Muscle of back (tissue), 13 donors: ENCODE measurements at places on chromosomes 5 and 9. TPM values are rescaled to one million over a fixed set of nuclear protein-coding genes. Genes with fewer than 3 reads are reported as not detected.
A peak's percentile ranks its signal among the peaks of the same experiment; 100 is the strongest.

GRCh38 chr9:75282047-75282446, 193.7 kb downstream of the OSTF1 start:
- DNase-seq = no peak

- no peak for DNase-seq
Measured at GRCh38 chr9:76866689-76867088, 39.2 kb downstream of the PRUNE2 start.

Gene DEPDC1B
- polyA plus RNA-seq = 3.6 TPM

GRCh38 chr5:87079219-87079618, 188.5 kb upstream of the RASA1 start:
- DNase-seq = peak; percentile 7

DNA sequence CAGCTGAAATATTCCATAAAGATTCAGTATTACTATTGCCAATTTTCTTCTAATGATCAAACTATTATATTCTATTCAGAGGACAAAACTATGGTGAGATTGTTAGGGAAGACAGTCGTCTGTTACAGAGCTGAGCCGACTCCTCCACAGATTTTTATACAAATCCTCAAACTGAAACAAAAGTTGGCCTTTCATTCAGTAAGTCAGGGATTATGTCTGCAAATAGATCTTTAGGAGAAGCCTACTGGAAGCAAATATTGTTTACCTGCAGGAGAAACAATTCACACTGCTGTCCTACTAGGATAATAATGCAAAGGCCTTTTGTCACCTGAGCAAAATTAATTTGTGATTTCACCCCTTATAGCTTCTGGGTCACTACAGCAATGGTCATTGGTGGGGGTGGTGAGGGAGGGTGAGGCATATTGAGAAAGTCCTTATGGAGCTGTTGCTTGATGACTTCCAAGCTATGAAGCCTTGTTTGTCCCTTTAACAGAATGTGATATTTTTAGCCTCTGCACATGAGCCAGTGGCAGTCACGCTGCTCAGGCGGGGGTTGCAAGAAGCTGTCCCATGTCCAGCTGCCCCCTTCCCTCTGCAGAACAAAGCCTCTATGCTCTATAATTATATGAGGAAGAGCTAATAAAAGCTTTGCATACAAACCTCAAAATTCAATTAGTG, 200.5 kb upstream of the KLF9 start:
- DNase-seq = no peak

- no peak for DNase-seq
Measured at GRCh38 chr5:180673371-180674089, 24.1 kb upstream of the FLT4 start.

GRCh38 chr9:113998525-113999255, 79.4 kb downstream of the AMBP start:
- DNase-seq = no peak

DNA sequence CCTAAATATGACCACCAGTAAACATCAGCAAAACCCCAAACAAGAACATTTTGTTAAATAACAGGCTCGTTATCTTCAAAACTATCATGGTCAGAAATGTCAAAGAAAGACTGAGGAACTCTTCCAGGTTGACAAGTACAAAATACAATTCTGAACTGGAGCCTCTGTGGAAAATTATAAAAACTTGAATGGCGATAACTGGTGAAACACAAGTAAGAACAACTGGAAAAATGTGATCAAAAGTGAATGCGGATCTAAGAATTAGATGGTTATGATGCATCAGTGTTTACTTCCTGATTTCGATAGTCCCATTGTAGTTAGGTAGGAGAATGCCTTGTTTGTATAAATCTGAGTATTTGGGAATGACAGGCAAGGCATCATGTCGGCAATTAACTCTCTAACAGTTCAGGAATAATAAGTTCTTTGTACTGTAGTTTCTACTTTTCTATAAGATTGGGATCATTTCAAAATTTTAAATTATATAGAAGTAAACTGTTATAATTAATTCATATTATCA, 740.2 kb upstream of the DMAC1 start:
- DNase-seq = no peak

Gene FOXD4L4
- polyA plus RNA-seq = not detected

DNA sequence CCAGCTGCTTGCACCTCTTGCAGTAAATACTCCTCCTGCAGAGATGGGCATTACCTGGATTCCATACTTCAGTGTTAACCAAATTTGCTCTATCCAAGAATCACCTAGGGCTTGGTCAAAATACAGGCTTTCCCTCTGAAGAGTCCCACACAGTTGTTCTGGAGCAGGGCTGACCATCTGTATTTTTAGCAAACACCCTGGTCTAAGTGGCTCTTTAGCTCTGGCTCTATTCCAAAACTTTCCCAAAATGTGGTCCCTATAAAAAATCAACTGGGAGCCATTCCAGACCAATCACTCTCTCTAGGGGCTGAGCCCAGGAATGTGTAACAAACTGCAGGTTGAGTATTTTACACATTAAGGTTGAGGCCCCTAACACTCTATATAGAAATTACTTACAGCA, 153.7 kb downstream of the SPOCK1 start:
- no peak for DNase-seq

Gene SLC38A9
- polyA plus RNA-seq = 15.5 TPM

Gene SREK1
- 91.4 TPM for polyA plus RNA-seq

Gene IL7R
- 0.90 TPM for polyA plus RNA-seq

- DNase-seq = no peak
Measured at GRCh38 chr9:134540276-134541096, 101.1 kb upstream of the COL5A1 start.

GRCh38 chr9:21160178-21160577, 6.3 kb downstream of the IFNA21 start:
- no peak for DNase-seq

- no peak for DNase-seq
Measured at GRCh38 chr5:68381909-68382308, 166.4 kb downstream of the PIK3R1 start.

- no peak for DNase-seq
Measured at GRCh38 chr5:171709930-171710329, 75.7 kb upstream of the SMIM23 start.

GRCh38 chr5:54959673-54960418, 25.5 kb downstream of the ESM1 start:
- no peak for DNase-seq

- DNase-seq = no peak
Measured at GRCh38 chr9:96523374-96523773, 73.4 kb downstream of the HABP4 start.

Gene AK3
- polyA plus RNA-seq = 54.1 TPM

Gene LCN12
- polyA plus RNA-seq = 0.49 TPM

Gene QRFP
- 0.33 TPM for polyA plus RNA-seq

- no peak for DNase-seq
Measured at GRCh38 chr5:2403296-2403695, 348.2 kb downstream of the IRX2 start.

- no peak for DNase-seq
Measured at GRCh38 chr9:13410566-13411031, 131.1 kb upstream of the MPDZ start.

GRCh38 chr5:135135530-135136226, 101.7 kb upstream of the PITX1 start:
- peak; percentile 27 for DNase-seq

Gene SLC45A2
- polyA plus RNA-seq = 0.12 TPM

- no peak for DNase-seq
Measured at GRCh38 chr5:157665467-157666070, 5.8 kb upstream of the C5orf52 start.

Gene OLFML2A
- polyA plus RNA-seq = 152 TPM

- DNase-seq = no peak
Measured at GRCh38 chr5:44779167-44779566, 29.6 kb upstream of the MRPS30 start.

DNA sequence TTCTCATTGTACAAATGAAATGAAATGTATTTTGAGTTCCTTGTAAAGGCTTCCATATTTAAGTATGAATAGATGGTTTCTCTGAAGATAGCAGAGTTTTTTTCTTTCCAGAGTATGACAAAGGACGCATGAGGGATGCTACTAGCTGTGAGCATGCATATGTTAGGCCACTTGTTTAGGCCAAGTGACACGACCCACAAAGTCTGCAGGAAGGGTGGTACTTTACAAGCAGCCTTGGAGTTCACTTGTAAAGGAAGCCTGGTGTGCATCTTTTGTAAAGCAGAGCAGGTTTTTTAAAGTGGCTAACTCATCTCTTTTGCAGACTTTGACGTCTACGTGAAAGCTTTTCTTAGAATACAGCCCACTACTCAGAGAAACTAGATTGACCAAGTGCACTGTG, 300.4 kb upstream of the RFX3 start:
- no peak for DNase-seq

Gene CCDC192
- 0.31 TPM for polyA plus RNA-seq

DNA sequence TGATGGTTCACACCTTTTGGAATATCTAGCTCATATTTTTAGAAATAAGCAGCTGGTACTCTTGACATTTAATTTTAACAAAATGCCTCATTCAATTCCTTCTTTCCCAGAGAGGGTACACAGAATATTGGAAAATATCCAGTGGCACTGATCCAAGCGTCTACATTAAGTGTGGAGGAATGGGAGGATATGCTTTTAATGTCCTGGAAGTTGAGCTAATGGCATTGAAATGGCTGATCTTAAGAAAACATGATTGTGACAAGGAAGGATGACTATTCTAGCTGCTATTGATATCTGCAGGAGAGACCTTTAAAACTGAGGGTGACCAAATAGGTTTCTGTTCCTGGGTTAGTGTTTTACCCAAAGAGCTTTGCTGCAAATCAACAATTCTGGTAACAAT, 30.0 kb downstream of the ZNF366 start:
- DNase-seq = no peak

Gene CER1
- polyA plus RNA-seq = 0.28 TPM

GRCh38 chr9:116058421-116058820, 95.2 kb upstream of the PAPPA start:
- no peak for DNase-seq

Gene IPO11
- polyA plus RNA-seq = 25.3 TPM

Gene ASPN
- polyA plus RNA-seq = 413 TPM
